ENCODE measurements at places on chromosomes 3 and 15. TPM values are rescaled to one million over a fixed set of nuclear protein-coding genes. Genes with fewer than 3 reads are reported as not detected.
A peak's percentile ranks its signal among the peaks of the same experiment; 100 is the strongest.

- no peak for DNase-seq
These were observed 48.9 kb downstream of the GLDN start for GRCh38 chr15:51390241-51390965.

The SNTN gene
- total RNA-seq: not detected

The ZCWPW2 gene
- total RNA-seq: not detected

GRCh38 chr3:195849322-195850074 is 37.8 kb upstream of the MUC4 start:
- DNase-seq: peak; percentile 61

DNA sequence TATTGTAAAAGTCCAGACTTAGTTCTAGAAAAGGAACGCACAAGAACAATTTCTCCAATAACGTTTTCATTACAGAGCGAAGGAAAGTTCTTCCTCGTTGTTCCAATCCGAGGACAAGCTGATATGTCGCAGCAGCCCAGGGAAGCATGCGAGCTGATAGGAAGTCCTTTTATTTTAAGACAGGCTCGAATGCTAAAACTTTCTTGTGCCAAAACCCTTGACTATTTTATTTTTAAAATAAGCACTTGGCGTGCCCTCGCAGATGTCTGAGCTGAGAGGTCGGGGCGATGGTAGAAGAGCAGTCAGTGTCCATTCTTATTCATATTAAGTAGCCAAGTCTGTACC is 433 bp upstream of the MITF start:
- DNase-seq: no peak

All from dermis blood vessel endothelial cell (primary cell).